ENCODE measurements at places on chromosomes 5 and 9. TPM values are rescaled to one million over a fixed set of nuclear protein-coding genes. Genes with fewer than 3 reads are reported as not detected.

Gene TTC1
- total RNA-seq = 48.1 TPM

Gene CDX1
- total RNA-seq = not detected

Gene HSPB3
- total RNA-seq = not detected

Gene UQCRQ
- 179 TPM for total RNA-seq

Gene CNTFR
- total RNA-seq = not detected

Gene RGMB
- 0.94 TPM for total RNA-seq

Gene APBB3
- 33.2 TPM for total RNA-seq

Gene ZNF618
- not detected for total RNA-seq

Gene BNC2
- total RNA-seq = not detected

GRCh38 chr5:95615164-95615467, 4.8 kb upstream of the GPR150 start:
- peaks cover 5% of the 10 kb centered on the region for H3K4me1 ChIP-seq
- no peaks in the 10 kb centered on the region for H3K36me3 ChIP-seq
- no peak overlapping the region for H3K27ac ChIP-seq
- no peaks in the 10 kb centered on the region for H3K27me3 ChIP-seq

DNA sequence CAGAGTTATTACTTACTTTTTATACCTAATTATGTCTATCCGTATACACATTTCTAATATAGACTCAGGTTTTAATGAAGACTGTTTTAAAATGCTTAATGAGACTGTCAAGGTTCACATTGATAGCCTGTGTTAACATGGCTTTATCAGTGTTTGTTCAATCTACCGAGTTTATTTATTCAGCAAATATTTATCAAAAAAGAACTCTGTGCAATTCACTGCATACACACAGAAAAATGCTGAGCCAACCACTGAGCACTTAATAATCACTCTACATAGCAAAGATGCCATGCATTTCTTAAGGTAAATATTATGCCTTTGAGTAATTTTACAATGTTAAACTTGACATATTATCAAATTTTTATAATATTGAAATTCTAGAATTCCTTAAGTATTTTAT, 428.2 kb downstream of the ANXA1 start:
- no peak overlapping the region for H3K27ac ChIP-seq
- H3K4me1 ChIP-seq = no peaks in the 10 kb centered on the region
- DNase-seq = no peak
- H3K4me3 ChIP-seq = no peak overlapping the region
- H3K36me3 ChIP-seq = no peaks in the 10 kb centered on the region

GRCh38 chr5:110262749-110263148, 463.7 kb downstream of the TMEM232 start:
- no peaks in the 10 kb centered on the region for H3K4me1 ChIP-seq
- no peaks in the 10 kb centered on the region for H3K36me3 ChIP-seq
- H3K4me3 ChIP-seq = no peak overlapping the region
- no peak overlapping the region for H3K27ac ChIP-seq
- no peak for DNase-seq
- 0 out of 2 replicates have a peak, but pooled peaks cover 2% of the 10 kb centered on the region for H3K27me3 ChIP-seq

DNA sequence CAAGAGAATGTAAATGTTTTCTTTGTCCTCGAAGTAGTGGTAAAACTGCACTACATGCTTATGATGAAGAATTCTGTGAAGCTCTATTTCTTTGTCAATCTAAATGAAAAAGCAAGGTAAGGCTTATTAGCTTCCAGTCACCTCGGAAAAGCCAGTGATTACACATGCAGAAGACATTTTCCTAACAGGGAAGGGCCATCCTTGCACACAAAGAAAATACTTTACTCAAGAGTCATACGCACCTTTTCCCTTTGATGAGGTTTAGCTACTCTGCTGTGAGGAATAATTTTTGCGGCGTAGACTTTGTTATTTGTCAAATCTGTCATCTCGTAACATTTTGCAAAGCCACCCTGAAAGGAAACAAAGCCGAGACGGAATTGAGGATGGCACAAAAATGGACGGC, 1.1 kb downstream of the PLK2 start:
- H3K4me1 ChIP-seq = peaks cover 9% of the 10 kb centered on the region
- H3K36me3 ChIP-seq = no peaks in the 10 kb centered on the region
- no peak overlapping the region for H3K27ac ChIP-seq

DNA sequence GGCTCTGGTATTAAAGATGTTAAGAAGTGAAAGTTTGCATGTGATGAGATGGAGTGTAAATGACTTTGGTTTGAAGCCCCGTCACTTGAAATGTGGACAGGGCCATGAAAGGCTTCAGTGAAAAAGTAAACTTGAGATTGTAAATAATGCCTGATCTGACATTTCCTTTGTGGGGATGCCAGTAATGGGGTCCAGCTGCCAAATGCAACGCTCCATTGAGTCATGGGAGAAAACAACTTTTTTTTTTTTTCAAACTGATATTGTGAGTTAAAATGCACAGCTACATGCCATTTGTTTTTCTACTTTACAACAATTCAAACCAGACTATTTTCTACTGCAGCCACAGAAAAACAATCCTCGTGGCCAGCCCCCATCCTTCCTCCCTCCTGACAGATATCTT, 327.0 kb upstream of the TNC start:
- no peaks in the 10 kb centered on the region for H3K4me1 ChIP-seq
- no peak overlapping the region for H3K4me3 ChIP-seq
- H3K27ac ChIP-seq = no peak overlapping the region
- DNase-seq = no peak

- no peak overlapping the region for H3K4me3 ChIP-seq
- no peak for DNase-seq
- H3K36me3 ChIP-seq = peaks cover 14% of the 10 kb centered on the region
These were observed 21.6 kb upstream of the NNT start for GRCh38 chr5:43581398-43581797.

GRCh38 chr5:133509742-133510079, 102.6 kb downstream of the FSTL4 start:
- H3K27ac ChIP-seq = no peak overlapping the region
- no peaks in the 10 kb centered on the region for H3K27me3 ChIP-seq
- no peak for DNase-seq
- H3K4me1 ChIP-seq = no peaks in the 10 kb centered on the region
- no peaks in the 10 kb centered on the region for H3K36me3 ChIP-seq
